ENCODE measurements at places on chromosomes 6 and 20.

DNA sequence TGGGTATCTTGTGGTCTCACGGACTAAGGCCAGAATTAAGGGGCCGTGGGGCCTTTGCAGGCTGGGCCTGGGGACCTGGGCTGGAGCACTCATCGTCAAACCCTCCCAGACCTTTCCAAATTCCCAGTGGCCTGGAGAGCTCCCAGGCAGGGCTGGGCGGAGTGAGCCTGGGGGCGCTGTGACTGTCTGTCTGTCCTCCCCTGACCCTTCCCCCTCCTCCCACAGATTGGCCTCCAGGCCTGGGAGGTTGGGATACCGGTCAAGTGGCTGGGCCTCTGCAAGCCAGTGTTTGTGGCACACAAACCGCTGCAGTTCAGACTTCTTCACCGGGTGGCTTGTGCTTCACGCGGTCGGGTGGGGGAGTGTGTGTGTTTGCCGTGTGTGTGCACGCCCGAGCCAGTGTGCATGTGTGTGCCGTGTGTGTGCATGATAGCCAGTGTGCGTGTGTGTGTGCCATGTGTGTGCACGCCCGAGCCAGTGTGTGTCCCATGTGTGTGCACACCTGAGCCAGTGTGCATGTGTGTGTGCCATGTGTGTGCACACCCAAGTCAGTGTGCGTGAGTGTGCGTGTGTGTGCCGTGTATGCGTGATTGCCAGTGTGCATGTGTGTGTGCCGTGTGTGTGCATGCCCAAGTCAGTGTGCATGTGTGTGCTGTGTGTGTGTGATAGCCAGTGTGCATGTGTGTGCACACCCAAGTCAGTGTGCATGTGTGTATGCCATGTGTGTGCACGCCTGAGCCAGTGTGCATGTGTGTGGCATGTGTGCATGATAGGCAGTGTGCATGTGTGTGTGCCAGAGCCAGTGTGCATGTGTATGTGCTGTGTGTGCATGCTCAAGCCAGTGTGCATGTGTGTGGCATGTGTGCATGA lies 6.3 kb downstream of the RBBP8NL start:
- DNase-seq = no peak

DNA sequence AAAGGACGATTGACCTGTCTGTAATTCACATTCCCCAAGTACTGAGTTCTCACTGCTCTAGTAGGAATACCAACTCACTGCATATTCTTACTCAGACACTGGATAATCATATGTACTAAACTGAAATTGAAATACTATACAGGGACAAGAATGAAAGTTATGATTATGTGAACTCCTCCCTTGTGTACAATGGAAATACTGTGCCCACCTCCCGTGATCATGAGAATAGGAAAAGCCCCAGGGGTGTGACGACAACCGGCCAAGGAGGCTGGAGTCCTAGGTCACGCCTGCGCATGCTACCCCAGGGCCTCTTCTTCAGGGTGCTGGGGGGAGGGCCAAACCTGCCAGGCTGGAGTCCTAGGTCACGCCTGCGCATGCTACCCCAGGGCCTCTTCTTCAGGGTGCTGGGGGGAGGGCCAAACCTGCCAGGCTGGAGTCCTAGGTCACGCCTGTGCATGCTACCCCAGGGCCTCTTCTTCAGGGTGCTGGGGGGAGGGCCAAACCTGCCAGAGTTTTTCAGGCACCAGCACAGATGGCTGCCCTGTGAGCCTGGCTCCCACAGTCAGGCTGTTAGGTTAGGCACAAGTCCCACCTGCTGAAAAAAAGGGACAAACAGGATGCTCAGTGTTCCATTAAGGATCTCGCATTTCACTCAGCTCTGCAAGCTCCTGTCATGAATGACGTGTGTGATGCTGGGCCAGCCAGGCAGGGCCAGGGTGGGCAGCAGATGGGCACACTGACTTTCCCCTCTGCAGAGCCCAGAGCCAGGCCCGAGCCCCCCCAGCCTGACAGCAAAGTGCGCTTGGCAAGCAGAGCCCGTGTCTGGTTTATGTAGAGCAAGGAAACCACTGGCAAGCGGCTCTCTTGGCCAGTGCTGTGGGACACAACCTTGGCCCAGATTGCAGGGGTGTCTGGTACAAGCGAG lies 107.7 kb downstream of the FOXF2 start:
- DNase-seq = no peak

DNA sequence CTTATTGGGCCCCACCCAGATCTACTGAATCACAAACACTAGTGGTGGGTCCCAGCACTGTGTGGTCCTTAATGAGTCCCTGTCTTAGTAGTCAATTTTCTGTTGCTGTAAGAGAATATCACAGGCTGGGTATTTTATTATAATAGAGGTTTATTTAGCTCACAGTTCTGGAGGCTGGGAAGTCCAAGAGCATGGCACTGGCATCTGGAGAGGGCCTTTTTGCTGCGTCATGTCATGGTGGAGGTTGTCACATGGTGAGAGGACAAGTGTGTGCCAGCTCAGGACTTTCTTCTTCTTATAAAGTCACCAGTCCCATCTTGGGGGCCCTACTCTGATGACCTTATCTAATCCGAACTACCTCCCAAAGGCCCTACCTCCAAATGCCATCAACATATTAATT lies 105.0 kb downstream of the PPP1R14C start:
- no peak for DNase-seq

DNA sequence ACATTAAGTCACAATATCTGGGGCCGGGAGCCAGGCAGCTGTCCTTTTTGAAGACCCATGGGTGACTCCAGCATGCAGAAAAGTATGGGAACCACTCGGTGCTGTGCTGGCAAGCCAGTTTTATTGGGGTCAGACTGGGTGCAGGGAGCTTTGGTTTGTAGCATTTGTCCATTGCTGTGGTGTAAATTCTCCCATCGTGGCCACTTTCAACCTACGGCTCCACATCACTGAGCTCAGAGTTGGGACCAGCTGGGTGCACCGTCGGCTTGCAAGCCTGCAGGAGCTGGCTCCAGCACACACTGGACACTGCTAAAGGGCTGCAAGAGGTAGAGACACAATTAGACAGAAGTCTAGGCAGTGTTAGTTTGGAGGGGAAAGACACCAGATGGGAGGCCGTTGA lies 66.9 kb downstream of the SYNJ2 start:
- no peak for DNase-seq

GRCh38 chr20:1204113-1204512 lies 859 bp downstream of the C20orf202 start:
- no peak for DNase-seq

GRCh38 chr6:128071212-128071611 lies 170.4 kb upstream of the THEMIS start:
- DNase-seq = no peak

- DNase-seq = no peak
Observed at GRCh38 chr6:107488875-107489635, 862 bp upstream of the SOBP start.

DNA sequence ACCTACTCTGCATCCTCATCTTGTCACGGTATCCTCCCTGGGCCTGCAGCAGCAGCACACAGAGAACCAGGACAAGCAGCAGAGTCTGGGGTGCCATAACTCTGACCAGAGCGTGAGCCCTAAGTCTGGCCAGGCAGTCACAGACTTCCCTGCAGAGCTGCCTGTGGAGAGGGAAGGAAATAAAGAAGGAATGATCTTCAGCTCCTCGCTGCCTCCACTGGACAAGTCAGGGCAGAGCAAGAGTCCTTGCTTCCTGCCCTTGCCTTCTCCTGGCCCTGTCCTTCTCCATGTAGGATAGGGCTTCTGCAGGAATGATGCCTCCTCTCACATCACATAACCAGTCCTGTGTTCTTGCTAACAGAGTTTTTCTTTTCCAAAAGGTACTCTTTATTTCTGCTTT lies 15.9 kb upstream of the WFDC11 start:
- DNase-seq = no peak

Measured in stimulated activated CD8-positive, alpha-beta memory T cell treated with anti-CD3 and anti-CD28 coated beads, Interleukin-7, amount 100 ng/mL, for 24 hours (primary cell).